ENCODE measurements at places on chromosomes 4 and X. TPM values are rescaled to one million over a fixed set of nuclear protein-coding genes. Genes with fewer than 3 reads are reported as not detected.
A peak's percentile ranks its signal among the peaks of the same experiment; 100 is the strongest.

GRCh38 chr4:155047755-155048154, 160.7 kb upstream of the NPY2R start:
- no peak for DNase-seq

DNA sequence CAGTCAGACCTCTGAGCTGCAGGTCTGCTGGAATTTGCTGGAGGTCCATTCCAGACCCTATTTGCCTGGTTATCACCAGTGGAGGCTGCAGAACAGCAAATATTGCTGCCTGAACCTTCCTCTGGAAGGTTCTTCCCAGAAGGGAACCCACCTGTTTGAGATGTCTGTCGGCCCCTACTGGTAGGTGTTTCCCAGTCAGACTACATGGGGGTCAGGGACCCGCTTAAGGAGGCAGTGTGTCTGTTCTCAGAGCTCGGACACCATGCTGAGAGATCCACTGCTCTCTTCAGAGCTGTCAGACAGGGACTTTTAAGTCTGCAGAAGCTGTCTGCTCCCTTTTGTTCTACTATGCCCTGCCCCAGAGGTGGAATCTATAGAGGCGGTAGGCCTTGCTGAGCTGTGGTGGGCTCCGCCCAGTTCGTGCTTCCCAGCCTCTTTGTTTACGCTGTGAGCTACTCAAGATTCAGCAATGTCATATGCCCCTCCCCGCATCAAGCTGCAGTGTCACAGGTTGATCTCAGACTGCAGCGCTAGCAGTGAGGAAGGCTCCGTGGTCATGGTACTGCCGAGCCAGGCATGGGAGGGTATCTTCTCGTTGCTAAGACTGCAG, 44.1 kb upstream of the KDR start:
- DNase-seq, result no peak

DNA sequence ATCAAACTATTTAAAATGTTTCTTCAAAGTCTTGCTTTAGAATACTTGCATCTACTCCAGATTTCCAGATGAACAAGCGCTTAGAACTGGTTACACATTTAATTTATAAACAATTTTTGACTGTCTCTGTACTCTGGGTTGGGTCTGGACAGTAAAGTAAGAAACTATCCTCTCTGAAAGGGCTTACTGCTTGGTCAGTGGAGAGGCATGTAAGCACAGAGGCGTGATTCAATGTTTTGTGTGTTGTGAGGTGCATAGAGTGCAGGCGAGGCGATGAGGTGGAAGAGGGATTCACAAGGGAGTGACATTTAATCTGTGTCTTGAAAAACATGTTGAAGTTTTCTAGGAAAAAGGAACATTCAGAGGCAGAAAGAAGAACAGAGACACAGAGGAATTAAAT, 231.4 kb downstream of the VEGFC start:
- DNase-seq, result no peak

DNA sequence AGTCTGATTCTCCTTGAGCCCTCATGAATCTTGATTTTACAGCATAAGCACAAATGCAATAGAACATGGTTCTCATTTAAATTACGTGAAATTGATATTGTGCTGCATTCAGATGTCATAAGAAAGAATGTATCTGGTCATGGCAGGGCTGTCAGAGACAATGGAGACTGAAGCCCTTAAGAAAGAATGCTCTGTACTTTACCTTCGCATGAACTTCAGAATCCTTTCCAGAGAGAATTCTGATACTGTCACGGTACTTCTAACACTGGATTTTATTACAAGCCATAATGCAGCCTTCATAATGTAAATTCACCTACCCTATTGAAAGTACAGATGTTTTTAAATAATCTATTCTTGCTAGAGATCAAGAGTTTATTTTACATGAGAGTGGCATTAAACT, 677.9 kb upstream of the ADGRL3 start:
- DNase-seq, result no peak

DNA sequence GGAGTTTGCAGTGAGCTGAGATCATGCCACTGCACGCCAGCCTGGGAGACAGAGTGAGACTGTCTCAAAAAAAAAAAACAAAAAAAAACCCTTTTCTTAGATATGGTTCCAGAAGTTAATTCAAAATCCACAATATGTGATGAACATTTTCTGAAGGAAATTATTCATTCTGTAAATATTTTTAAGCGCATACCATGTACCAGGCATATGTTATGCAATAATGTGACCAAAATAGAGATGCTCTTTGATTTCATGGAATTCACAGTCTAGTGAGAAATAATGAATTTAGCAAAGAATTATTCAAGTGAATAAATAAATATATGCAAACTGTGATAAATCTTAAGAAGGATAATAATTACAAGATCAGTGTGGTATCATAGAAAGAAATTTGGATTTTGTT, 174.7 kb downstream of the GC start:
- no peak for DNase-seq

- no peak for DNase-seq
Measured at GRCh38 chr4:177008071-177008835, 215.5 kb upstream of the VEGFC start.

- DNase-seq, result no peak
Measured at GRCh38 chr4:123643691-123644090, 247.1 kb downstream of the SPRY1 start.

GRCh38 chr4:20394512-20394911, 142.8 kb downstream of the SLIT2 start:
- DNase-seq, result no peak

- no peak for DNase-seq
Measured at GRCh38 chrX:31070057-31070468, 1.8 kb downstream of the FTHL17 start.

DNA sequence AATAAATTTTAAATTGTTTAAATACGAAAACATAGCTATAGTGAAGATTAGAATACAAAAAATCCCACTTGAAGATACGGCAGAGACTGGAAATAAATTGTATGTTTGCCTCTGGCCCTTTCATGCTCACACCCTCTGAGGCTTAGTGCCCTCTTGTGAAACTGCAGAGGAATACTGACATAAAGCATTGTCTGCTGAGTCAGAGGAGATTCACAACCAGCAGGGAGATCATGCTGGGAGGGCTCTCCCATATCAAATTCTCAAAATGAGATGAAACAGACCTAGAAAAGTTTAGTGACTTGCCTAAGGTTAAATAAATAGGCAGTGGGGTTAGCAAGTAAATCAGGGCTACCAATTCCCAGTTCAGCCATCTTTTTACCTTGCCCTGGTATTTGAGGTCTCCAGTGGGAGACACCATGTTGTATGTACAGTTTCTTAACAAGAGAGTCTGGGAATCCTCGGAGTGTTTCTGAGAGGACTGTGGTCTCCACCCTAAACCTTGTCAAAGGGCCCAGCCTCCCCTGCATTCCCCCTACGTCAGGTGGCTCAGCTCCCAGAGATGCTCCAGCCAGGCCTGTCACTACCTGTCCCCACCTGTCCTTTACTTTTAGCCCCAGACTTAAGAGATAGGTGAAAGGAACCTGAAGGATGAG, 581.4 kb upstream of the DIPK2B start:
- no peak for DNase-seq

GRCh38 chr4:182425302-182425701, 182.1 kb downstream of the TENM3 start:
- no peak for DNase-seq

DNA sequence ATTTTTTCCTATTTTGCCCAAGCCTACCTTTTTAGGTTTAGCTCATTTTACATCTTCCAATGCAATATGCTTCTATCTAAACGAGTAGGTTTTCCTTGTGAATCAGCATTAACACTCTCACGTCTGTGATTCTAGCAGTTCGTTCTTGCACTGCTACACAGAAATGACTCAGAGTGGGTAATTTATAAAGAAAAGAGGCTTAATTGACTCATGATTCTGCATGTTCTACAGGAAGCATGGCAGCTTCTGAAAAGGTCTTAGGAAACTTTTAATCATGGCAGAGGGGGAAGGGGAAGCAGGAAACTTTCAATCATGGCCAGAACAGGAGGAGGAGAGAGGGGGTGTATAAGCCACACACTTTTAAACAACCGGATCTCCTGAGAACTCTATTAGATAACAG, 44.9 kb downstream of the SPANXN1 start:
- DNase-seq, result no peak

- no peak for DNase-seq
Measured at GRCh38 chr4:2685541-2685940, 70.6 kb downstream of the TNIP2 start.

GRCh38 chr4:73904491-73904890, 35.3 kb downstream of the CXCL1 start:
- DNase-seq, result no peak

DNA sequence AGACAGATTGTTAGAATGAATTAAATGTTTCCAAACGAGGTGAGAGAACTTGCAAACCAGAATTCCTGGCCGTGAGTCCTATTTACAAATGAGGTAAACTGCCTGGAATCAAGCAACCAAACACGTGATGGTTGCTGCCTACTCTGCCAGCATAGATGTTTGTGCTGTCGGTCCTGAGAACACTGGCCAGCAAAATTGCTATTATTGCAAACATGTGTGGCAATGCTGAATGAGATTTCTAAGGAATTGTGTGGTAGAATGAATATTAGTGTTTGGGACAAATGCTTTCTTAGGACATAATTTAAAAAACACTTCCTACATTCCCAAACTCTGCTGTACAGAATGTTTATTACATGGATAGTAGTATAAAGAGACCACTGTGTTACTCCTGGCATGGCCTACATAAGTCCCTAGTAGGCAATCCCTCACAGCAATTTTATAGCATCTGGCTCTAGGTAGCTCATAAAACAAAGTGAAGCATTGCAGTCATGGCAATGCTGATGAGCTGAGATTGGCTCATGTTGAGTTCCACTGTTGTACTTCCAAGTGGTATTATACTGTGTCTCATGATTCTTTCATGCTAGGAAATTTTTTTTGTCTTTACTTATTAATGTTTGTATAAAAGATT, 605.2 kb upstream of the EPHA5 start:
- DNase-seq, result no peak

GRCh38 chrX:148290931-148291330, 209.5 kb upstream of the AFF2 start:
- DNase-seq, result no peak

- no peak for DNase-seq
Measured at GRCh38 chr4:165784672-165785071, 88.4 kb upstream of the TLL1 start.

DNA sequence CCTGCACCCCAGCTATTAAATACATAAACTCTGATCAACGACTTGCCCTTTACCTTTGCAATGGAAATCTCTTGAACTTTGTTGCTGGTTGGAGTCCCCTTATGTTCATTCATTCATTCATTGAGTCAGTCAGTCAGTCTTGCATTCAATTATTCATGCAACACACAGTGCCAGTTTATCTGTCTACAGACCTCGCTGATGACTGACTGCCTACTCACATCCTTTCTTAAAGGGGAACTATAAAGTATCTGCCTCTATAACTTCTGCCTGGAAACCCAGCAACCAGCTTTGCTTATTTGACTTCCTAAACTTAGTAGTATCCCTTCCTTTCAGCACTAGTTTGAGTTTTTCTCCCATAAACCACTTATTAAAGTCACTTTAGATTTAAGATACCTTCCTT, 620.8 kb upstream of the ADGRL3 start:
- DNase-seq, result no peak

- no peak for DNase-seq
Measured at GRCh38 chrX:47585273-47585672, 3.0 kb downstream of the TIMP1 start.

DNA sequence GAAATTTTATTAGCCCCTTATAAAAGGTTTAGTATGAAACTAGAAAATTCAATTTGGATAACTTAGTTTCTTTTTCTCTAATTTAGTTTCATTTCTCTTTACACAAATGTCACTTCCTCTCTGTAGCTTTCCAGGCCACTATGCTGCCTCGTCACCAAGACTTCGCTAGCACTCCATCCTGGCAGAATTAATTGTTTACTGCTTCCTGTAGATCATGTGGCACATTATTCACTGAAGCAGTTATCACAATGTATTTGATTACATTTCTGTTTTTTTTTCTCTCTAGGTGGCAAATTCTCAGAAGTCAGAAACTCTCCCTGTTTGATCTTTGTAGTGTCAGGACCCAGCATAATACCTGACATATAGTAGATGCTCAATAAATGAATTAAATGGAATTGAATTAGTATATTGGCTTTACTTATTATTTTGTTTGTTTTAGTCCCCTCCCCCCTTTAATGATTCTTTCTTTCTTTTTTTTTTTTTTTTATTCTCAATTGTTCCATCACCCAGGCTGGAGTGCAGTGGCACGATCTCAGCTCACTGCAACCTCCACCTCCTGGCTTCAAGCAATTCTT, 9.3 kb upstream of the SAT1 start:
- peak; percentile 64 for DNase-seq

DNA sequence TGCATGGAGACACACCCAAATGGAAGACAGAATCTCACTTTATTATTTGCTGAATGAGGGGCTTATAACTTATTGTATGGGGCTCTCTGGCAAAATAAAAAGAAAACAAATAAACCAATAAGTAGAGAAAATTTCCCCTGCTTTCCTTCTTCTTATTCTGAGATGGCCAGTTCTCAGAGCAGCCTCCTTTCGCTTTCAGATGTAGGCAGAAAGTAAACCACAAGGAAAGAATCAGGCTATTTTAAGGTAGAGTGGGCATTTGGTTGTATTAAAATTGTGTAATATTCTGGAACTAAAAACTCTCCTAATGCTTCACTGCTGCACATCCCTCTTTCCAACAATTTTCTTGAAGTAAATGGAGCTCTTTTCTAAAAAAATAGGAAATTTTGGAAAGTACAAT, 241.8 kb downstream of the GALNTL6 start:
- no peak for DNase-seq

GPC3 gene
- not detected for polyA plus RNA-seq

LONRF3 gene
- polyA plus RNA-seq, result 1.8 TPM

ANAPC4 gene
- 13.3 TPM for polyA plus RNA-seq

CYBB gene
- polyA plus RNA-seq, result 1.2 TPM

ETNPPL gene
- not detected for polyA plus RNA-seq

SFRP2 gene
- not detected for polyA plus RNA-seq

CYLC1 gene
- not detected for polyA plus RNA-seq

ADD1 gene
- polyA plus RNA-seq, result 314 TPM

FAM53A gene
- polyA plus RNA-seq, result 2.6 TPM

TMPRSS11F gene
- polyA plus RNA-seq, result not detected

EDNRA gene
- polyA plus RNA-seq, result not detected

IL1RAPL1 gene
- not detected for polyA plus RNA-seq

LDB2 gene
- polyA plus RNA-seq, result 7.5 TPM

CENPE gene
- 0.43 TPM for polyA plus RNA-seq

AWAT2 gene
- polyA plus RNA-seq, result not detected

KLB gene
- 0.11 TPM for polyA plus RNA-seq

ASMT gene
- not detected for polyA plus RNA-seq
